ENCODE measurements at places on chromosomes 2 and 18. TPM values are rescaled to one million over a fixed set of nuclear protein-coding genes. Genes with fewer than 3 reads are reported as not detected.

The DHX57 gene
- total RNA-seq, result 18.8 TPM

DNA sequence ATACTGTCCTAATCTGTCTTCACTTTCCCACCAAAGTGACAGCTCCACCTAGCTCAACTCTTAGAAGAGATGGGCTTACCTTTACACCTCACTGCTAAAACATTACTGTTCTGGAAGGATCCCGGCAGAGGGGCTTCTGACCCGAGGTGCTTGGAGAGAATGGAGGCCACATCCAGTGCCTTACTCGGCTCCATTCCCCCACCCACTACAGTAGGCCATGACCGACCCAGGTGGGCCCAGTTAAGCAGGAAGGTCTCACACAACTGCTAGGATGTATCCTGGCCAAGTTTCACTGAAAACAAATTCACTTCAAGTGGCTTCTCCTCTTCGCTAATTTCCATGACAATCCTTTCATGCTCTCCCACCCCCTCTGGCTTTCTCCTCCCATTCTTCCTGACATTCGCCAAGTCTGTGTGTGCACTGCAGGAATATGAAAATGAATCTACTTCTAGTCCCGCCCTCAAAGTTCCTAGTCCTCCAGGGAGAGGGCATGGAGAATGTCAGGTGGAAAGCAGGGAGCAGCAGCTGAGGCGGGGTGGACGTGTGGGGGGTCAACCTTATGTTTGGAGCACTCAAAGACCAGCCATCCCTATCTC, 11.8 kb downstream of the WIPF1 start:
- H3K27me3 ChIP-seq, result no peaks in the 10 kb centered on the region
- no peak for DNase-seq
- H3K36me3 ChIP-seq, result peaks cover 3% of the 10 kb centered on the region
- no peak overlapping the region for H3K4me3 ChIP-seq
- peaks cover 17% of the 10 kb centered on the region for H3K4me1 ChIP-seq

DNA sequence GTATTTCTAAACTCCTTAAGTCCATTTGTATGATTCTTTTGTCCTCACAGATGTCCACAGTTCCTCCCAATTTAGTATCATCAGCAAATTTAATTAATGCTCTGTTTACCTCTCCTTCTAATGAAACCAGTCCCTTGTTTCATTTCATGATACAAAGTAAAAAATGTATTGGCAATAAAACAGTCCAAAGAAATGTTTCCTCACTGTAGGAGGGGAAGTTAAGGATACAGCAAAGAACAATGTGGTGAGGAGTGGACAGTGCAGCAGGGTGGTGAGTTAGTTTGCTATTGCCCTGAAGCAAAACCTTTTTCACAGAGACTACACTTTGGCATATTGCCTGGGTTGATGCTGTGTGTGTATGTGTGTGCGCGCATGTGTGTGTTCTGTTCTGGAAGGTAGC, 401.5 kb downstream of the ARHGAP15 start:
- DNase-seq, result no peak
- H3K4me3 ChIP-seq, result no peak overlapping the region
- H3K27ac ChIP-seq, result no peak overlapping the region
- H3K27me3 ChIP-seq, result no peaks in the 10 kb centered on the region

DNA sequence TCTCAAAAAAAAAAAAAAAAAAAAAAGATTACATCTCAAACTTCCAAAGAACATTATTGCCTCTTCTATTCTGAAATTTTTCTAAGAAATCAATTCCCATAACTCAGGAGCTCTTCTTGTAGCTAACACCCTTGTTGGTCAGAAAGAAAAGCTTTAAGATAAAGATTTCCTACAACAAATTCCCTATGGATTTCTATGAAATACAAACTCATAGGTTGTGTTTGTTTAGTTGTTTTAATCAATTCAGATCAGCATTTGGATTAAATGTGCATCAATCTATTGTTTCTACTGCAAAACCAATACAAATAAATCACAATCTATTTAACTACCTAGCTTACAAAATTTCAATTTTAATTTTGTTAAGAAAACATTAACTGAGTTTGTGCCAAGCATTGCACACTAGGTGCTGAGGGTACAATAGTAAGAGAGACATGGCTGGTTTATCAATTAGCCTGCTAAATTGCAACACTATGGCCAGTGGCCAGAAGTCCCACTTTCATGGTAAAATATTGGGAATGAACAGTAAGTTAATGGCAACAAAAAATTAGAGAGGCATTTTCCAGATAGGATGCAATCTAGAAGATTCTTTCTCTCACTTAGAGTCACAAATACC, 80.2 kb upstream of the MYCN start:
- no peak overlapping the region for H3K4me3 ChIP-seq
- no peak overlapping the region for H3K27ac ChIP-seq
- H3K27me3 ChIP-seq, result peaks cover 3% of the 10 kb centered on the region
- H3K4me1 ChIP-seq, result no peaks in the 10 kb centered on the region

The RBM44 gene
- total RNA-seq, result 1.2 TPM

The TEKT4 gene
- not detected for total RNA-seq

The PSMA8 gene
- total RNA-seq, result not detected

- H3K4me1 ChIP-seq, result no peaks in the 10 kb centered on the region
- no peak overlapping the region for H3K4me3 ChIP-seq
- no peak overlapping the region for H3K27ac ChIP-seq
- no peaks in the 10 kb centered on the region for H3K27me3 ChIP-seq
- no peak for DNase-seq
These were observed 25.0 kb upstream of the RAPGEF4 start for GRCh38 chr2:172710584-172711047.

DNA sequence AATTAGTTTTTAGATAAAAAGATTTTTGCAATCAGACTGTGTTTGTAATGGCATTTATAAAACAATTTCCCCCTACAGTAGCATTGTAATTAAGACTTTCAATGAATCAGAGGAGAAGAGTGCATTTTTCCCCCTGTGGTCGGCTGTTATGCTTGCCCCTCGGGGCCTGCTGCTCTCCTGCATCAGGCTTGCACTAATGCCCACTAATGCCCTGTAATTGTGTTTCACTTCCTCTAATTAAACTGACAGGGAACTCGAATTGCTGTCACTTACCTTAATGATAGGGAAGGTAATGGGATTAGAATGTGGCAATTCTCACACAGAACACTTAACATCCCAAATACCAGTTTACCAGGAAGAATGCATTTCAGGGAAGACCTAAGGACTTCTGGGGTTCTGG, 61.2 kb upstream of the LRRTM1 start:
- H3K27me3 ChIP-seq, result no peaks in the 10 kb centered on the region
- no peaks in the 10 kb centered on the region for H3K4me1 ChIP-seq
- no peaks in the 10 kb centered on the region for H3K36me3 ChIP-seq

- DNase-seq, result no peak
- no peaks in the 10 kb centered on the region for H3K27me3 ChIP-seq
- no peaks in the 10 kb centered on the region for H3K36me3 ChIP-seq
- peaks cover 3% of the 10 kb centered on the region for H3K4me1 ChIP-seq
- no peak overlapping the region for H3K27ac ChIP-seq
These were observed 189.2 kb downstream of the CD226 start for GRCh38 chr18:69758458-69758857.

The GALR1 gene
- 0.16 TPM for total RNA-seq

The POTEI gene
- not detected for total RNA-seq

GRCh38 chr18:6994056-6994770, 123.4 kb downstream of the LAMA1 start:
- no peaks in the 10 kb centered on the region for H3K27me3 ChIP-seq
- H3K4me3 ChIP-seq, result no peak overlapping the region
- no peaks in the 10 kb centered on the region for H3K36me3 ChIP-seq
- peak overlapping the region; percentile 27 for H3K27ac ChIP-seq

DNA sequence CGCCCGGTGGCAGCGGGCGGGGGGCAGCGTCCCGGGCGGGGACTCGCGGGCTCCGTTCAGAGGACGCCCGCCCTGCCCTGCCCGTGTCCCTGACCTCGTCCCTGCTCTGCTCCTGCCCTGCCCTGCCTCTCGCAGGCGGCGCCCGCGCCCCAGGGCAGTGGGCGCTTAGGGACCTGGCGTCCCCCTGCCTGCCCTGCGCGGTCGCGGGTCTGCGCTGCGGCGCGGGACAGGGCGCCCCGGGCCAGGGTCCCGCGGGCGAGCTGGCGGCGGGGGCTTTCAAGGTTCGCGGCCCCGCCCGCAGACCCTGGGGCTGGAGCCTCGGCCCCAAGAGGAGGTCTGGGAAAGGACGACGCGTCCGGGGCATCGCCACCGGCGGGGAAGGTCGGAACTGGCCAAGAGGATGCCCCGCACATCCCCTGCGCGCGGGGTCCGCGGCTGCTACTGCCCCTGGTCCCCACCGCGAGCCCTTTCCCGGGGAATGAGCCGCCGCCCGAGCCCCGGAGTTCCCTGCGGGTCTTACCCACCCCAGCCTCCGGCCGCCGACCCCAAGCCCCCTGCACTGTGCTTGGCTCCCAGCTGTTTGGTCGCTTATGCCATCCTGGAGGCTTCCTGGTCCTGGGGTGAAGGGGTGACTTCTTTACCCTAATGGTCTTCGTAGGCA, 679 bp downstream of the RNF144A start:
- H3K27ac ChIP-seq, result peak overlapping the region; percentile 65
- DNase-seq, result no peak
- H3K4me3 ChIP-seq, result peak overlapping the region; percentile 74
- no peaks in the 10 kb centered on the region for H3K36me3 ChIP-seq

DNA sequence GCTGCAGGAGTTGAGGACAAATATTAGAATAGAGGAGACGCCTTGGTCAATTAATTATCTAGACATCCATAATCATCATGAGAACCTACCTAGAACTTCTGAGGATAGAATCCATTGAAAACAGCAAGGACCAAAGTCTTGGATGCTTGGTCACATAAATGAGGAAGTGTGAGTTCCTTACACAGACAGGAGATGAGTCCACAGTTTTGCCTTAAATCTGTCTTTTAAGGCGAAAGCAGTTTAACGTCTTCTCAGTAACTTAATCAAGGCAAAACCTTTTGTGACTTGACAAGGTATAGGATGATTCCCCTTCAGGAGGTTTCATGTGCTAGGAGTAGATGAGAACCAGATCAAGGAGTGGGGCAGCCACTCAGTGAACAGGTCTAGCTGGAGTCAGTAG, 1783.2 kb upstream of the CELF4 start:
- DNase-seq, result no peak
- H3K4me1 ChIP-seq, result no peaks in the 10 kb centered on the region
- no peaks in the 10 kb centered on the region for H3K27me3 ChIP-seq
- H3K27ac ChIP-seq, result no peak overlapping the region
- no peaks in the 10 kb centered on the region for H3K36me3 ChIP-seq

The DSG1 gene
- 1,682 TPM for total RNA-seq

- H3K4me1 ChIP-seq, result peaks cover 46% of the 10 kb centered on the region
- peaks cover 11% of the 10 kb centered on the region for H3K36me3 ChIP-seq
- H3K27me3 ChIP-seq, result no peaks in the 10 kb centered on the region
- H3K27ac ChIP-seq, result peak overlapping the region; percentile 4
- DNase-seq, result no peak
- H3K4me3 ChIP-seq, result no peak overlapping the region
These were observed 75.2 kb downstream of the CABLES1 start for GRCh38 chr18:23210526-23210925.

The DSC1 gene
- total RNA-seq, result 585 TPM

GRCh38 chr2:237231593-237231992, 145.9 kb downstream of the COPS8 start:
- H3K4me3 ChIP-seq, result no peak overlapping the region
- H3K27ac ChIP-seq, result peak overlapping the region; percentile 72
- DNase-seq, result no peak

GRCh38 chr18:45213040-45213333, 402.3 kb upstream of the SLC14A2 start:
- no peaks in the 10 kb centered on the region for H3K27me3 ChIP-seq
- H3K4me3 ChIP-seq, result no peak overlapping the region
- no peaks in the 10 kb centered on the region for H3K36me3 ChIP-seq
- no peak overlapping the region for H3K27ac ChIP-seq

- no peaks in the 10 kb centered on the region for H3K27me3 ChIP-seq
- no peak overlapping the region for H3K4me3 ChIP-seq
- no peaks in the 10 kb centered on the region for H3K36me3 ChIP-seq
These were observed 622.2 kb downstream of the CNTNAP5 start for GRCh38 chr2:124647245-124647644.

DNA sequence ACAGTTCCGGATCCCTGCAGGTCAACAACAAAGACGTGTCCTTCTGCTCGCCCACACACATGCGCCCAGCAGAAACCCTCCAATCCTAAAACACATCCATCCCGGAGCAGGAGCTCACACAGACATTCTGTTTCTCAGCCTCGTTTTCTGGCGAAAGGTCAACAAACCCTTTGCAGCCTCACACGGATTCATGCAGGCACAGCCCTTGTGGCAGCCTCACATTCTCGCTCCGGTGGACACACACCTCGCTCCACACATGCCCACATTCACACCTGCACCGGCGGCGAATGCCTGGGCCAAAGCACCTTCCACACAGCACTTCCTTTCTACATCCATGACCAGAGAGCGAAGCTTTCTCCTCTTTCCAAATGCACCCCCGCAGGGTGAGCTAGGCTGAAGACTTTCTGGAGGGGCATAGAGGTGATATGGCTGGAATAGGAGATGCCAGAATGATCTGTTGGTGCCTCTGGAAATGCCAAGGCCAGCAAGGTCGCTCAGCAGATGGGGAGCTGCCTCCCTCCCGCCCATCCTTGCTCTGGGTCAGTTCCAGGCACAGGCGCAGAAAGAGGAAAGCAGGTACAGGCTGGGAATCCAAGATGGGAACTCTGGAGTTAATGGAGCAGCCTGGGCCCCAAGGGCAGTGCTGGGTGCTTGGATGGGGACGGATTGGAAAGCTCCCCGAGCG, 88.8 kb downstream of the CELF4 start:
- no peak overlapping the region for H3K4me3 ChIP-seq
- no peak overlapping the region for H3K27ac ChIP-seq
- peaks cover 36% of the 10 kb centered on the region for H3K27me3 ChIP-seq
- H3K4me1 ChIP-seq, result no peaks in the 10 kb centered on the region

- H3K27me3 ChIP-seq, result peaks cover 18% of the 10 kb centered on the region
- H3K4me1 ChIP-seq, result peaks cover 6% of the 10 kb centered on the region
- no peak overlapping the region for H3K27ac ChIP-seq
- H3K4me3 ChIP-seq, result no peak overlapping the region
These were observed 22.7 kb upstream of the SPR start for GRCh38 chr2:72864500-72864899.

The KCNG3 gene
- total RNA-seq, result 1.6 TPM

The CDH20 gene
- total RNA-seq, result 4.1 TPM

The SLC23A3 gene
- 3.1 TPM for total RNA-seq

DNA sequence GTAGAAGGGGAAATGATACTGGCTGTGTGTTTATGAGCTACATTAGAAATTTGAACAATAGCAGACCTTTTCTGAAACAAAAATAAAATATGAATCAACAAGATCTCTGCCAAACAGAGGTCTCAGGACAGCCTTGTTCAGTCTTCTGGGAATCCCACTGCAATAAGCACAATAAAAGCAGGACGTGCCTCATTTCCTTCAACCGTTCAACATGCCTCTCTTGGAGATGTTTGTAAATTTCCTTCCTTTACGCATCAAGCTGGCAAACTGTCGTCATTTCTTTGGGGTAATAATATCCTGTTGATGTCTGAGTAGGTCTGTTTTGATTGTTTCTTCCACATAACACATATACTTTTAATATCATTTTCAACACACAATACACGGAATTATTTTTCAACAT, 77.2 kb downstream of the TCF4 start:
- no peaks in the 10 kb centered on the region for H3K36me3 ChIP-seq
- peak overlapping the region; percentile 70 for H3K27ac ChIP-seq
- H3K4me3 ChIP-seq, result peak overlapping the region; percentile 20
- H3K4me1 ChIP-seq, result peaks cover 7% of the 10 kb centered on the region
